Keratinocyte (primary cell): ENCODE measurements at places on chromosomes 13 and 19. TPM values are rescaled to one million over a fixed set of nuclear protein-coding genes. Genes with fewer than 3 reads are reported as not detected.
A peak's percentile ranks its signal among the peaks of the same experiment; 100 is the strongest.

Gene ZNF677
- polyA plus RNA-seq: 14.0 to 22.2 TPM (median 16.8 TPM) in 3 replicates

Gene ZNF440
- 4.7 to 10.7 TPM (median 6.6 TPM) in 3 replicates for polyA plus RNA-seq

Gene CRX
- polyA plus RNA-seq: not detected in 3 replicates

Gene C5AR1
- polyA plus RNA-seq: 0.15 to 0.63 TPM (median 0.42 TPM) in 3 replicates

GRCh38 chr13:99228737-99229691 is 28.4 kb downstream of the UBAC2 start:
- peak; percentile 57 for DNase-seq
